ENCODE measurements at places on chromosomes 12 and 14. TPM values are rescaled to one million over a fixed set of nuclear protein-coding genes. Genes with fewer than 3 reads are reported as not detected.

The KLRD1 gene
- not detected for total RNA-seq

The BRMS1L gene
- total RNA-seq: 13.3 TPM

The DDX51 gene
- total RNA-seq: 28.0 TPM

The GPR137C gene
- total RNA-seq: not detected

The P2RX7 gene
- not detected for total RNA-seq

The RNF212B gene
- total RNA-seq: not detected

The SUOX gene
- 7.8 TPM for total RNA-seq

The KRT80 gene
- total RNA-seq: 71.0 TPM

The ADAM21 gene
- total RNA-seq: not detected

The ZC2HC1C gene
- 3.0 TPM for total RNA-seq

The CNTN1 gene
- 64.7 TPM for total RNA-seq

The FAM186B gene
- total RNA-seq: 0.08 TPM

The FZD10 gene
- not detected for total RNA-seq

The CLEC2B gene
- total RNA-seq: 2.5 TPM

The TAS2R20 gene
- not detected for total RNA-seq

The IFNG-AS1 gene
- total RNA-seq: not detected

The IL26 gene
- not detected for total RNA-seq

The BTG1 gene
- total RNA-seq: 91.1 TPM

The SIX6 gene
- total RNA-seq: not detected

The GPR162 gene
- total RNA-seq: 0.93 TPM

The PAX9 gene
- 2.7 TPM for total RNA-seq

The DCN gene
- not detected for total RNA-seq

The TEX22 gene
- total RNA-seq: 0.20 TPM

The GLS2 gene
- not detected for total RNA-seq

The MYF5 gene
- not detected for total RNA-seq

The KMT2D gene
- 46.7 TPM for total RNA-seq

The SCNN1A gene
- 3.9 TPM for total RNA-seq

The VRTN gene
- total RNA-seq: not detected

The PGF gene
- 2.3 TPM for total RNA-seq

The TBX5 gene
- not detected for total RNA-seq

The MAGOHB gene
- 54.2 TPM for total RNA-seq

The FOXG1 gene
- total RNA-seq: 0.08 TPM

The STAB2 gene
- not detected for total RNA-seq

The BORCS5 gene
- 10.7 TPM for total RNA-seq

The HOXC4 gene
- 4.3 TPM for total RNA-seq

The ABCD2 gene
- not detected for total RNA-seq

The OVCH1 gene
- not detected for total RNA-seq

The ZBTB42 gene
- total RNA-seq: 3.7 TPM

The GARIN6 gene
- not detected for total RNA-seq

The RND1 gene
- total RNA-seq: 19.3 TPM

The CFAP54 gene
- 1.5 TPM for total RNA-seq

The GYS2 gene
- not detected for total RNA-seq

The SLC25A47 gene
- not detected for total RNA-seq

All from A549 treated with DMSO at 1 μM for 4 hours (cell line).